ENCODE measurements at places on chromosomes 2 and 18.

DNA sequence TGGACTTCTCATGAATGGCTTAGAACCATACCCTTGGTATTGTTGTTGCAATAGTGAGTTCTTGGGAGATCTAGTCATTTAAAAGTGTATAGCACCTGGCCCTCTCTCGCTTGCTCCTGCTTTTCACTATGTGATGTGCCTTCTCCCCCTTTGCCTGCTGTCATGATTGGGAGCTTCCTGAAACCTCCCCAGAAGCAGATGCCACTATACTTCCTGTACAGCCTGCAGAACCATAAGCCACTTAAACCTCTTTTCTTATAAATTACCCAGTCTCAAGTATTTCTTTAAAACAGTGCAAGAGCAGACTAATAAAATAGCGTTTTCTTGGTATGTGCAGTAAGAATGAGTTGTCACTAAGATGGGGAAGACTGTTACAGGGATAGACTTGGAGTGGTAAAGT lies 31.6 kb downstream of the BAZ2B start:
- DNase-seq: no peak

GRCh38 chr2:100741880-100742276 lies 78.1 kb upstream of the NPAS2 start:
- no peak for DNase-seq

DNA sequence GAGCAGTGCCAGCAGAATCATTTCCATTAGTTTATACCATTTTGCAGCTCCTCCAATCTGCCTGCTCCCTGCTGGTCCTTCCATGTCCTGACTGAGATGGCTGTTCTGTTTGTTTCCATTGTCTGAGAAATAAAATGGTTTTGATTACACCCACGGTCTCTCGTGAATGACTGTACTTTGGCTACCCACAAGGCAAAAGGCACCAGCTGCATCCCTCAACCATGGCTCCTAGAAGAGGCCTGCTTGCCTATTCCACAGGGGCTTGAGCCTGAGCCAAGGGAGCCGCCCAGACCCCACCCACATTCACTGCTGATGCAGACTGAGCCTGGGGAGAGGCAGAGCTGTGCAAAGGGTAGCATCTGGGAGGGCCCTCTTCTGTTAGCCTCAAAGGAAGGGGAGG lies 31.2 kb downstream of the MARCHF4 start:
- DNase-seq: no peak

DNA sequence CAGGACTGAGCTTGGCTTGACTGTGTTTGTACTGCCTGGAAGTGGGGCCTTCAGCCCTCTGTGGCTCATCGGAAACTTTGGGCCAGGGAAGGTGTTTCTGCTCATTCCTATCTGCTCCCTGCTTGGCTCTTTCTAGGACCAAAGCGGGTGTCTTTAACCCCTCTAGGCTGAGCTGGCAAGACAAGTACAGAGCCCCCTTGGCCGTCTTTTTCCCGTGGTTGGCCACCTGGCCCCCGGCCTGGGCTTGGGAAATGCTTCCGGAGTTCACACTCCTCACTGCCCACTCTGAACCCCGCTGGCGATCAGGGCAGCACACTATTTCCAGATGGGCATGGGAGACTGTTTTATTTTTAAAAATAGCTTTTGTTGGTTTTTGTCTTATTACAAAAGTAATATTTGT lies 243.0 kb downstream of the DYSF start:
- DNase-seq: peak; percentile 56

DNA sequence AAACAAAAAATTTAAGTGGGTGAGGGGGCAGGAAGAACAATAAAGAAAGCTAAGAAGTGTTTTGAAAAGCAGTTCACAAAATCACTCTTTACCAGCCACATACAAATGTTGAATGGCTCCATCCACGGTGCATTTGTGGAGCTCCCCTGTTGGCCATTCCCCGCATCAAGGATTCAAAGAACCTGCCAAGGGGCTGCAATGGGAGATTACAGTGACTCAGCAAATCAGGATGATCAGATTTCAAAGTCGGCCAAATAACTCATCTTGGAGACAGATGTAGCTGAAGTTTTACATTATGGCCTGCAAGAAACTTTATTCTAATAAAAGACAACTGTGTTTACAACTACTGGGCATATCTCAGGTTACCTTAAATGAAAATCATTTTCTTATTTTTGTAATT lies 26.9 kb downstream of the COL4A3 start:
- DNase-seq: no peak

- DNase-seq: no peak
Measured at GRCh38 chr18:69222089-69222488, 178.6 kb upstream of the DOK6 start.

DNA sequence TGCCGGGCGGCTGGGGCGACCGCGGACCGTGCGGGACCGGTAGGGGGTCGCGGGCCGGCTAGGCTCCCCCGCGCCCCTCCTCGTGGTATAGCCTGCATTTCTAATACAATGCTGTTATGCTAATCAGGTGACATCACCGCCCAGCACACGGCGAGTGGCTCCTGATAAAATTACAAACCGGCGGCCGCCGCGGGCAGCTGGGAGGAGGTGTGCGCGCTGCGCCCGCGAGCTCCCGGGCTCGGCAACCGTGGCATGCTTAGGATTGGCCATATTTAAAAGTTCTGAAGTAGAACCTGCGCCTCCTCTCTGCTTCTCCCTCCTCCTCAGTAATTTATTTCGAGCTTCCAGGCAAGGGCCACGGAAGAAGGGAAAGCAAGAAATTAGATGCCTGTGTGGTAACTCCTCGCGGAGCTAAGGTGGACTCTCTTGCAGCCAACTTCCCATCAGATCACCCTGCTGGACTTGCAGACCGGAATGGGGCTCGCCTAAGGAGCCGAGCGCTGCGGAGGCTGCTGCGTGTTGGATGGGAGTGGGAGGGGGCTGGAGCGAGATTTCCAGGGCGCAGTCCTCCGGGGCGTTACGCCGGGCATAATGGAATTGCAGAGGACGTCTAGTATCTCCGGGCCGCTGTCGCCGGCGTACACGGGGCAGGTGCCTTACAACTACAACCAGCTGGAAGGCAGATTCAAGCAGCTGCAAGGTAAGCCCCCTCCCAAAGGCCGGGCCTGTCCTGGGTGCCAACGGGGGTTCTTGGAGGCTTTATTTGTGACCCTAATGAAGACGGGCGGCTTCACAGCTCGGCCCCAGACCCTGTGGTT lies 102.3 kb downstream of the SPTBN1 start:
- peak; percentile 63 for DNase-seq

DNA sequence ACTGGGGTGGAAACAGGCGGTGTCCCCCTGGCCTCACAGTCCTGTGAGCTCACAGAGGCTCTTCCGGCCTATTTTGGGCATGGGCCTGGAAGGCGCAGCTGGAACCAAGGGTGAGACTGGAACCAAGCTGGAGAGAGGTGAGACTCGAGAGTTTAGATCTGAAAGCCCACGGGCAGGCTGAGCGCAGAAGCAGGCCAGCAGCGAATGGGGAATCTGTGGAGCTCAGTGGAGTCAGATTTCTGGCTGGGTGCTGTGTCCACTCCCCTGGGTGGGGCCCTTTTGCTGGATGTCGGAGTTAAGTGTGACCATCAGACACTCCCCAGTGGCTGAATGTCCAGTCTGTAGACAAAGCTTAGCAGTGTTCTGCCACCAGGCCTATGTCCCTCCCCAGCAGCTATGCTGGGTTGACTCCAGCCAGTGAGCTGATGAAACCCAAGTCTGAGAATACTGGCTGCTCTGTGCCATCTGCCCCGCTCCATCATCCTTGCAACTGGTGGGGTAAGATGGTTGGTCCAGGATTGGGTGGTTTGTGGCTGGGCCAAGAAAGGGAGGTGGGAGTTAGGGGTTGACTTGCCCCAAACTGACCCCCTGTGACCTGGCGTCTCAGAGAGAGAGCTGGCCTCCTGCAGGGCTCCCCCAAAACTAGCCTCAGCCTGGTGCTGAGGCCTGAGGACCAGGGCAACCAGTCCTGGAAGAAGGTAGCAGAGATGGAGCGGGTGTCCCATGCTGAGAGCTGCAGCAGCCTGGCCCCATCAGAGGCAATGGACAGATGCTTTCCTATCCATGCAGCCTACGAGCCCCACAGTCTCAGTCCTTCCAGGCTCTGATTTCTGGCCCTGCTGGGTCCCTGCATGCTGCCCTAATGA lies 34.4 kb downstream of the CYP26B1 start:
- no peak for DNase-seq

Measured in left hindlimb (tissue), 1 donor.